Glomerular endothelial cell (primary cell): ENCODE measurements at places on chromosomes 16 and 17.

DNA sequence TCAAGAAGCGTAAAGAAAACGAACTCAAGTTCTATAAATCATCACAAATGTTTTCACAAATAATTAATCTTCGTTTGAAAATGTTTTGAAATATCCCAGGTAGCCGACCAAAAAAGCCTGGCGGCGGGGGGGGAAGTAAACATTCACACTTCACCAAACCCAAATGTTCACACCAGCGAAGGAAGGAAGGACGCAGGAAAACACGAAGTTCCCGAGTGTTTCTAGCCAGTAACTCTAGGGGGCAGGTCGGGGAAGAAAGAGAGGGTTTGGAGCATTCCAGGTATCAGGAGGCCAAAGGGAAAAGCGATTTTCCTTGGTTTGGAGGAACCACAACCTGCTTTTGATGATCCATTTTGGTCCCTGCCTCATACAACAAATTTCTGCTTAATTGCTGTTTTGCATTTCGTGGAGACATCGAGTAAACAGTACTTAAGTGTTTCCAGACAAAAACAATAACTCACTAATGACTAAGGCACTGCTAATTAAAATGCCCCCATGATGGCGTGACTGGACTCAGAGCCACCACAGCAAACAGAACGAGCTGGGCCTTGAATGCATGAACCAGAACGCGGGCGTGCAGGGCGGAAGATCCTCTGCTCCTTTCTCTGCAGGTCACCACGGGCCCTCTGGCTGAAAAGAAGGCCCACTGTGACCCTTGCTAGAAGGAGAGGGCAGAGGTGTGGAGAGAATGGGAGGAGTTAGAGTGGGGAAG lies 16.6 kb downstream of the ZFHX3 start:
- no peak for DNase-seq

DNA sequence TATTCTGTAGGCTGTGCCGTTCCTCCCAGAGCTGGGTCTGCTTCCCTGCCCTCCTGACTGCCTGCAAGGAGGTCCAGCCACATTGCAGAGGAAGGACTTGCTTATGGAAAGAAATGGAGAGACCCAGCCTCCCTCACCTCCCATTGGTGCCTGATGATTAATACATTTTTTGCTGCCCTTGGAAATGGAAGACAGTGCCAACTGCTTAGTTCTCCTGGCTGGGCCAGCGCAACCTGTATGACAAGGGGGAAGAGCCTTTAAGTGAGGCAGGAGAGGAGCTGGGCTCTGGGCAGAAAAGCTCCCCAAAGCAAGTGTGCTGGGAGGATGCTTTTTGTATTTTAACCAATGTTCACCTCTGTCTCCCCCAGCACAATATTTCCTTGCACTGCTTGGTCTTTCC lies 238.5 kb downstream of the SOX9 start:
- DNase-seq: no peak

GRCh38 chr16:81413245-81413990 lies 31.2 kb upstream of the CMIP start:
- DNase-seq: no peak

DNA sequence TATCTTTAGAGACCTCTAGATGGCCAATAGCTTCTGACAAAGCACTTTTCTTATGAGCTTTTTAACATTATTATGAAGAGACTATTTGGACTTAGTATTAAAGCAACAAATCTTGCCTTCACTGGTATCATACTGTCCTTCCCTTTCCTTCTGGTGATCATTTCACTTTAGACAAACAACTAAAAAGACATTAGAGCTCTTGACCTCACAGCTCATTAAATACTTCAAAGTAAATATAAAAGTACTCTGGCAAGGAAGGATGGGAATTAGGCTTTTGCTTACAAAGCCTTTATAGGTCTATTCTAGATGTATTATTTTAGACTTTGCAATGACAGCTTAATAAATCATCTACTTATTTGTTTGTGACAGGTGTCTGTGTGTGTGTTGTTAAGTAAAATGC lies 11.1 kb downstream of the STXBP4 start:
- no peak for DNase-seq

DNA sequence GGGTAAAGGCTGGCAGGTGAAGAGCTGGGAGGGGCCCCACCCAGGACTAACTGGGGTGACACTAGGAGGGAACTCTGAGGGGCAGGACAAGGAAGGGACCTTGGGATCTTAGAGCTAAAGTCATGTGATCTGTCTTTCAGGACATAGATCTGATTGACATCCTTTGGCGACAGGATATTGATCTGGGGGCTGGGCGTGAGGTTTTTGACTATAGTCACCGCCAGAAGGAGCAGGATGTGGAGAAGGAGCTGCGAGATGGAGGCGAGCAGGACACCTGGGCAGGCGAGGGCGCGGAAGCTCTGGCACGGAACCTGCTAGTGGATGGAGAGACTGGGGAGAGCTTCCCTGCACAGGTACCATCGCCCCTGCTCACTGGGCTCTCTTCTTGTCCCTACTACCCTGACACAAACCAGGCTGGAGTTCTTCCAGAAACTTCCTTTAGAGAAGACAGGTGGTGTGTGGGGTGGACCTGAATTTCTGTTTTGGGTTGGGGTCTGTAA lies 8.1 kb downstream of the NFE2L1 start:
- no peak for DNase-seq

- DNase-seq: no peak
Measured at GRCh38 chr16:503150-504071, 24.1 kb upstream of the CAPN15 start.

GRCh38 chr16:12600536-12601256 lies 203.0 kb downstream of the CPPED1 start:
- no peak for DNase-seq

DNA sequence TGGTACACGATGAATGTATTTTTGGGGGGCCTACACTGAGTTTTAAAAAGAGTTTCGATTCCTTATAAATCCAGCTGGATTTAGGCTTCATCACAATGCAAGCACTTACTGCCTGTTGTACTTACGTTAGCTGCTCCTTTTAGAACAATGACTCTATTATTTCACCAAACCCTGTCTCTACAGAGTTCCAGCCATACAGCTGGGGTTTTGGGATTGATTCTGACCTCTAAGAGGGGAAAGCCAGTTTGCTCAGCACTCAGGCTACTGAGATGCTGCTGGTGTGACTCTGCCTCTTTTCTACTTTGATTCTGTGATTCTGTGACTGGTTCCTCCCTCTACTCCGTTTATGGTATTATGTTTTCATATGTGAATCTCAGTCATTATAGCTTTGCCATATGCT lies 329.7 kb downstream of the ABCC12 start:
- DNase-seq: no peak

- DNase-seq: no peak
Measured at GRCh38 chr16:30137897-30138296, 14.9 kb upstream of the MAPK3 start.
